ENCODE measurements at places on chromosomes 12 and 14.
A peak's percentile ranks its signal among the peaks of the same experiment; 100 is the strongest.

DNA sequence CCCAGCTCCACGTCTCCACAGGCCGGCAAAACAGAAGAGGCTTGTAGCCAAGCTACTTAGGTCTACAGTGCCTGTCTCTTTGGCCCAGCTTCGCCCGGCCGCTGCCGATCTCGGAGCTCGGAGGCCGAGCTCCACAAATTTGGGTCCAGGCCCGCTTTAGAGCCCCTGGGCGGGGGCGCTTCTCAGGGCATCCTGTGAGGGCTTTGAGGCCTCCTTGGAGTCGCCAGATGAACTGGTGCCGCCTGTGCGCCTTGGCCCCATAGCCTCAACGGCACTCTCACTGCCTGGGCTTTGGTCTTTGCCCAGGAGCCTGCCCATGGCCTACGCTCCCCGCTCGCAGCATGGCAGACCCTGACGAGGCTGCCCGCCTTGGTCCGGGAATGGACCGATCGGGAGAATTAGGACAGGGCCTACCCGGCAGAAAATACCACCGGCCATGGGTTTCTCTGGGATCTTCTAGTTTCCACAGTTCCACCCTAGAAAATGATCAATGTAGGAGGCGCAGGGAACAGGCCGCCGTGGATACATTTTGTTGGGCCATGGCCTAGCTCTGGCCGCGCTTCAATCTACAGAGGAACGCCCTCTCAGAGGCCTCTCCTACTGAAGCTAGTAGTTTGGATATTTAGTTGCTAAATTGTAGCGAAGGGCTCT, 953 bp upstream of the NKX2-8 start:
- no peak for DNase-seq

- no peak for DNase-seq
These were observed 105.7 kb upstream of the RESF1 start for GRCh38 chr12:31853520-31853919.

GRCh38 chr12:75432924-75433323, 42.0 kb downstream of the GLIPR1L2 start:
- no peak for DNase-seq

- no peak for DNase-seq
These were observed 374.9 kb downstream of the GXYLT1 start for GRCh38 chr12:41769810-41770209.

DNA sequence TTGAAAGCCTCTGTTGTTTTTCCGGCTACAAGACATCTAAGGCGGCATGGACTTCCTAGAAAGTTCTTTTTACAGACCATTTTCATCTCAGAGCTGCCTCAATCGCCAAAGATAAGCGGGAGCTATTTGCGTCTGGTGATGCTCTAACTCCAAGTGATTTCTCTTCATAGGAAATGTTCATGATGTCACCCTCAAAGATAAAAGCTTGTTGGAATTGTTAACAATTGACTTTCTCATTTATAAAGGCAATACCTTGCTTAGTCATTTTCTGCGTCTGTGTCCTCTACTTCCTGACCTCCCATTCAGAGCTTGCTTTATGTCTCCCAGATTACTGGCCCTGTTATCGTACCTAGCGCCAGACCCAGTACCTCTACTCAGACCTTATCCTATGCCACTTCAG, 259.0 kb upstream of the G2E3 start:
- no peak for DNase-seq

- peak; percentile 28 for DNase-seq
These were observed 5.8 kb downstream of the KMT5A start for GRCh38 chr12:123389560-123390351.

DNA sequence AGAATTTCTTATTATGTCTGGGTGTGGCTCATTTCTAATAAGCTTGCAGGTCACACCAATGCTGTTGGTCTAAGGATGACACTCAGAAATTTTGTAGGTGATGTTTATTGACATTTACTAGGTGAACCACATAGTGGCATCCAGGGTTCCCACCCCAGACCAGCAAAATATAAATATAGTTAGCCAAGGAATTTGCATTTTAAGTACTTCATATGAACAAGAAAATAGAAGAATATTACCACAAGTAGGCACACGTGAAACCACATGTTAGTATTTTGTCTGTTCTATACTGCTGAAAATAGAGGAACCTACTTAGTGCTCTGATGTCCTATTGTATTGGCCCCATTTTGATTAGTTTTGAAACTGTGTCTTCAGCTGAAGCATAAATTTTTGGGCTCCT, 71.1 kb downstream of the USP15 start:
- DNase-seq = no peak

GRCh38 chr14:101033006-101033405, 129.5 kb upstream of the RTL1 start:
- no peak for DNase-seq

- no peak for DNase-seq
These were observed 97.3 kb downstream of the EXOC5 start for GRCh38 chr14:57171363-57171762.

DNA sequence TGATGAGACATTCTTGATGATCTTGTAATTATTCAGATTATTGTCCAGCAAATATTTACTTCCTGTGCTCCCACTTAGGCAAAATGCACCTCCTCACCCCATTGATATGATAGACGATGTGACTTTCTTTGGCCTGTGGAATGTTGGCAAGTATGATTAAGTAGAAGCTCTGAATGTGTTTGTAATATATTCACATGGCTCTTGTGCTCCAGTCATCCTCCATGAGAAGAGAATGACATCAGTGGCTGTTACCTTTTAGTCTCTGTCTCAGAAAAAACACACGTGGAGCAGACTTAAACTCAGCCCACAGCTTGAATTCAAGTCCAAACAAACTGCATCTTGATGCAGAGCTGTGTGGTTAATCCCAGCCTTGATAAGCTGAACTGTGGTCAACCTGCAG, 984.3 kb upstream of the FBXO33 start:
- no peak for DNase-seq

- DNase-seq = peak; percentile 78
These were observed 21.0 kb downstream of the SLC25A29 start for GRCh38 chr14:100285021-100285912.

- DNase-seq = no peak
These were observed 165.4 kb downstream of the FLRT2 start for GRCh38 chr14:85695300-85695699.

GRCh38 chr12:63906876-63907275, 62.4 kb downstream of the SRGAP1 start:
- DNase-seq = no peak

GRCh38 chr12:121799156-121799841, 4.5 kb upstream of the SETD1B start:
- DNase-seq = no peak

- DNase-seq = peak; percentile 24
These were observed 593 bp downstream of the UNC119B start for GRCh38 chr12:120710805-120711296.

DNA sequence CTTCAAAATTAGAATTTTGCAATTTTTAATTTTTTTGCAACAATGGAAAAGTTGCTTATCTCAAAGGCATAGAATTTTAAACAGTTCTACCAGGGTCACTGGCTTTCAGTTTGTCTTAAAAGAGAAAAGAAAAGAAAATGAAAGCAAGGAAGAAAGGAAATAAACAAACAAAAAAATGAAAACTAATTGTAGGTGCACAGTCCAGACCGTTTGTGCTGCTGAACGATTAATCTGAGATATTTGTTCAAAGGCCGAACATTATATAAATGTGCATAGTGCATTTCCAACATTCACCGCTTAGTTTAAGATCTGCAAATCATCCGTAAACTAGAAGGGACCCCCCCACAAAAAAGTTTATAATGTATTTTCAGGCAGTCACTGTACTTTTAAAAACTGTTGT, 5.5 kb upstream of the OTX2 start:
- no peak for DNase-seq

DNA sequence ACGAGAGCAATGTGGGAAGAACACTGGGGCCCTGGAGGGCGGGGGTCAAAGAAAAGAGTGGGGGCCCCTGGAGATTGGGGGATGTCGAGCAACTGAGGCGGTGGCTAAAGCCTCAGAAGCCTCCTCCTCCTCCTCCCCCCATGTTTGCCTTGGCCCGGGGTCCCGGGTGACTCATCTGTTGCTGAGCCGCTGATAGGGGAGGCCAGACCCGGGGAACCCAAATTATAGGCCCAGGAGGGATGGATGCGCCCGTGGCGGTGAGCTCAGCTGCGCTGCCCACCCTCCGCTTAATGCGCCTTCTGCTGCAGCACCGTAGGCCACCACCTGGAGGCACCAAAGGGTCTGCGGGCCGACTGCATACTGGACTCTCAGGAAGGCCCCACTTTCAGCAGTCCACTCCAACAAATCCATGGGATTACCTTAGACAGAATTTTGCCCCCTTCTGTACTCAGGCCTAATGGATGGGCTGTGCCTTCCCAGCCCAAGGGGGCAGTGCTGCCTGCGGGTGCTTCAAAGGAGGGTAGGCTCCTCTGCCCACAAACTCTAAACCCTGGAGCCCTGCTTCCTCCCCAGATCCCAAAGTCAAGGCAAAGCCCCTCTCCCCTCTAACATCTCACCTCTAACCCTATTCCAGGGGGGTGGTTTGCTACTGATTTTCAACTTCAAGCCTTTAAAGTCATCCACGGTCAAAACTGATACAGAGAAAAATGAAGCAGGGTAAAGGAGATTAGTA, 2.6 kb upstream of the WNT10B start:
- peak; percentile 37 for DNase-seq

GRCh38 chr12:116783525-116784237, 45.6 kb downstream of the RNFT2 start:
- no peak for DNase-seq

DNA sequence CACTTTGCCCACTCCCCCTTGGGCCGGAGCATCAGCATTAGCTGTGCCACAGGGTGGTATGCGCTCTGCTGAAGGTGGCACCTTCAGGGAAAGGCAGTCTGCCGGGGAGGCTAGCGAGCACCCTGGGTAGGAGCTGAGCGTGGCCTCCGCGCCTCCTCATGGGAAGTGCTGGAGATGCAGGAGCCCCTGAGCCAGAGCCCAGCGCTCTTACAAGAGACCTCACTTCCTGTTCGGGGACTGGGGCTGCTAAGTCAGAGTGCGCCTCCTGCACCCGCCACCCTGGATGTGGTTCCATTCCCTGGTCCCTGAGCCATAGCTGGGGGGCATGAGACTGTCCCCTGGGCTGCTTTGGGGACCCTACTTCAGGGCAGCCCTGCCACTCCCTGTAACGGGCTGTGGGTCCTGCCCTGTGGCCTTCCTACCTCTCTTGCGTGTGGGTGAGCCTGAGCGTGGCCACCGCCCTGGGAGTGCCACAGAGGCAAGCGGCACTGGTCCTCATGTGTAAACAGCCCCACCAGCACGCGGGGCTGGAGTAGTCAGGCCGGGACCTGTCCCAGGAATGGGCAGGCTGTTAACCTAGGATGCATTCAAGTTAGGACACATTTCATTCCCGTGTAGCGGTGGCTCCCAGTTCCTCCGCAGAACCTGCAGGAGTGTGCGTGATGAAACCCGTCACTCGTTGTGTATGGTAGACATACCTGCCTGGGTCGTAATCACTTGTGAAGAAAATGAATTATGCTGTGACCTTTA, 19.4 kb downstream of the COA8 start:
- DNase-seq = no peak

DNA sequence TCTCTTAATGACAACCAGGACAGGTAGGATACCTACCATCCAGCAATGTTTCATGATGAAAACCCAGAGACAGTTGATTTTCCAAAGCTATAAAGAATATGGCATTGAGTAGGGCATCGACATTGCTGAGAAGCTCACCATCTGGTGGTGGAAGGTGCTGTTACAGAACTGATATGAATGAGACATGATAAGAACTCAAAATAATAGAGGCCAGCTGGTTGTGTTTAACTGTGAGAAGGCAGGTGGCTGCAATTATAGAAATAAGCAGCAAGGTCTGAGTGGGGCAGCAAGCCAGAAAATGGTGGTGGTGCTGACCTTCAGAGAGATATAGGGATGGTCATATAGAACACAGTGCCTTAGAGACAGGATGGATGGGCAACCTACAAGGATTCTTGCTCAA, 449.7 kb downstream of the BTG1 start:
- no peak for DNase-seq

DNA sequence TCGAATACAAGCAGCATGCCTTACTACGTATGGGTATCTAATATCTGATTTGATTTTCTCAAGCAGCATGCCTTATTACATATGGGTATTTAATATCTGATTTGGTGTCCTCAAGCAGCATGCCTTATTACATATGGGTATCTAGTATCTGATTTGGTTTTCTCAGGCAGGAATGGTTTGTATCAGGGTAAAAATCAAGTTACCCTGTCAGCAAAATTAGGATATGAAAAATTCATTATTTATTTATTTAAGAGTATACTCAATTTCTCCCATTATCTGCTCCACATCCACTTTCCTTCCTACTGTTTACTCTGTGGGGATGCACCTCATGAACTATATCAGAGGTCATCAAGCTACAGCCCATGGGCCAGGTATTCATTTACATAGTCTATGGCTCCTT, 21.9 kb downstream of the ZNF891 start:
- DNase-seq = no peak

DNA sequence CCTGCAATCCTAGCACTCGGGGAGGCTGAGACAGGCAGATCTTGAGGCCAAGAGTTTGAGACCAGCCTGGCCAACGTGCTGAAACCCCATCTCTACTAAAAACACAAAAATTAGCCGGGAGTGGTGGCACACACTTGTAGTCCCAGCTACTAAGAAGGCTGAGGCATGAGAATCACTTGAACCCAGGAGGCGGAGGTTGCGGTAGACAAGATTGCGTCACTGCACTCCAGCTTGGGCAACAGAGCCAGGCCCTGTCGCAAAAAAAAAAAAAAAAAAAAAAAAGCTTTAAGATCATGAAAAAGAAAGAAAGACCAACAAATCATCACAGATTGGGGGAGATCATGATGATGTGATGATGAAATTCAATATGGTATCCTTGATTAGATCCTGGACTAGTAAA, 30.6 kb downstream of the WDR89 start:
- DNase-seq = no peak

GRCh38 chr12:128557231-128557630, 266.5 kb downstream of the SLC15A4 start:
- DNase-seq = no peak

DNA sequence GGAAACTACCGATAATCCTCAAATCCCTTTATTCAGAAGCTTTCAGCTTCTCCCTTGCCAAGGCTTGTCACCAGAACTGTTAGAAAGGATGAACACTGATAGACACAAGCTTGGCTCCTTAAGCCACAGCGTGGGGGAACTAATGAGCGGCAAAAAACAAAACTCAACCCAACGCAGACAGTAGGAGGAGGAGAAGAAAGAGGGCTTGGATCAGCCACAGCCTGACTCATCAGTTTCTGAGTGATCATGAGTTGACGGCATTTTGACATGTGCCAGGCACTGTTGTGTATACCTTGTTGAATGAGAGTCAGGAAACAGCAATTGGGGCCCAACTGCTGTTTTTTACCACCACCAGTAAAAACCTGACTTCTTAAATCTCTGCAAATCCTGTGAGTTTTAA, 23.7 kb downstream of the PLXNC1 start:
- DNase-seq = peak; percentile 10

GRCh38 chr14:50734950-50735695, 67.0 kb upstream of the SAV1 start:
- no peak for DNase-seq

- no peak for DNase-seq
These were observed 40.4 kb downstream of the KITLG start for GRCh38 chr12:88539893-88540292.

GRCh38 chr14:24847568-24848095, 202.3 kb downstream of the STXBP6 start:
- no peak for DNase-seq
